ENCODE measurements at places on chromosomes 5 and 9. TPM values are rescaled to one million over a fixed set of nuclear protein-coding genes. Genes with fewer than 3 reads are reported as not detected.

STK32A gene
- 9.1 TPM for total RNA-seq

DNA sequence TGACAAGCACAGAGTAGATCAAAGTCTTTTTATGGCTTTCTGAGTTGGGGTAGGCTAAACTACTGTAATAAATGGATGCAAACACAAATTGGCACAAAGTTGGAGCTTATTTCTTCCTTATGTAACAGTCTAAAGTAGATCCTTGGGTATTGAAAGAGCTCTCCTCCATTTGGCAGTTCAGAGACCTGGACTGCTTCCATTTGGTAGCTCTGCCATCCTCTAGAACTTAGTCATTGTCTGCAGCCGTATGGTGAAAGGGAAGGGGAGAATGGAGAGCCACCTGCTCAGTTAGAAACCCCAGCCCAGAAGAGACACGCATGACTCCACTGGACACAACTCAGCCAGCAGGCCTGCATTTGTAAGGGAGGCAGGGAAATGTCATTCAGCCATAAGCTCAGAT, 345.0 kb downstream of the DMAC1 start:
- no peak for DNase-seq
- H3K4me3 ChIP-seq: no peak overlapping the region
- no peaks in the 10 kb centered on the region for H3K4me1 ChIP-seq
- H3K27ac ChIP-seq: no peak overlapping the region
- H3K27me3 ChIP-seq: no peaks in the 10 kb centered on the region
- H3K36me3 ChIP-seq: no peaks in the 10 kb centered on the region

DNA sequence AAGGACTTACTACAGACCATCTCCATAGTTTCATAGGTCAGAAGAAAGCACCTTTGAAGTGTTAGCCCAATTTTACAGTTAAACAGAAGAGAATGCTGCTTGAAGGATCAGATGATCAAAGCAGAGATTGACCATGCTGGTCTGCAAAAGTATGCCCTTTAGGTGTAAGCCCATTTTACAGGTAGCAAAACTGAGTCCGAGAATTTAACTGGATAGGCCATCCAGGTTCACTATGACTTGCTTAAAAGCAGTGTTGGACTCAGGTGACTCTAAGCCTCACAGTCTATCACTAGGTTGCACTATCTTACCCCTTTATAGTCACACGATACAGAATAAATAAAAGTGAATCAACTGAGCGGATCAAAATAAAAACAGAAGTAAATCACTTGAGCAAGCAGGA, 212.7 kb downstream of the DCP2 start:
- H3K36me3 ChIP-seq: no peaks in the 10 kb centered on the region
- no peak overlapping the region for H3K27ac ChIP-seq
- H3K27me3 ChIP-seq: no peaks in the 10 kb centered on the region

DNA sequence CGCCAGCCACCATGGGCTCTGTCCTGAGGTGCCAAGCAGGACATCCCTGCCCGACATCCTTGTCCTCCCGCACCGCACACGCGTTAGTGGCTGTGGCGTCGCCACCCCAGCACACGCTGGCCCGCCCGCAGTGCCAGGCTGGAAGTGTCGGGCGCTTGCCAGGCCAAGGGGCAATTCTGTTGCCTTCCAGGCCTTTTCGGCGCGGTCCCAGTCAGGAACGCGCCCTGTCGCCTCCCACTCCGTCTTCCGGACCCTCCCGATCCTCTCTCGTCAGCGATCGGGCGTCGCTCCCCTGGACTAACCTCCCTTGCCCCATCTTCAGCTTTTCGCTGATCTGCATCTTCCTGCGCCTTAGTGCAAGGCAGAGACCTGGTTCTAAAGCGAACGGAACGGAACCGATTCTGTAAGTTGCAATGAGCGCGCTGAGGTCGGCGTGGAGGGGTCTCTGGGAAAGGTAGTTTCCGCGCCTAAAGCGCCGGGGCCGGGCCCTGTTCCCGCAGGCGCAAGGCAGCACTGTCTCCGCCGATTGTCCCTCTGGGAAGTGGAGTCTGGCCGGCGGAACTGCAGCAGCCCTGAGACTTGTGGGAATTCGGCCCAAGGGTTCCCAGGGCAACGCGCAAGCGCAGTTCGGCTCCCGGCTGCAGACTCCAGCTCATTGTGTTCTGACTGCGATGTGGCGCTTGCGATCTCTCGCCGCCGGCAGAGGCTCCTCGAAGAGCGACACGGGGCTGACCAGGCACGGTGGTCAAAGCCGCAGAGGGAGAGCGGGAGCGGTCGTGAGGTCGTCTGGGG, at the start of gene ZNF454:
ZNF454 (plus strand) TSS at position 630 of the 792 bp plus-strand sequence. CDS start 1,594 bp downstream, outside the sequence.
- peaks cover 4% of the 10 kb centered on the region for H3K4me1 ChIP-seq
- DNase-seq: peak; percentile 97
- H3K4me3 ChIP-seq: peak within 1 kb of the TSS; percentile 65
- no peaks in the 10 kb centered on the region for H3K27me3 ChIP-seq
- peak within 1 kb of the TSS; percentile 82 for H3K27ac ChIP-seq

DNA sequence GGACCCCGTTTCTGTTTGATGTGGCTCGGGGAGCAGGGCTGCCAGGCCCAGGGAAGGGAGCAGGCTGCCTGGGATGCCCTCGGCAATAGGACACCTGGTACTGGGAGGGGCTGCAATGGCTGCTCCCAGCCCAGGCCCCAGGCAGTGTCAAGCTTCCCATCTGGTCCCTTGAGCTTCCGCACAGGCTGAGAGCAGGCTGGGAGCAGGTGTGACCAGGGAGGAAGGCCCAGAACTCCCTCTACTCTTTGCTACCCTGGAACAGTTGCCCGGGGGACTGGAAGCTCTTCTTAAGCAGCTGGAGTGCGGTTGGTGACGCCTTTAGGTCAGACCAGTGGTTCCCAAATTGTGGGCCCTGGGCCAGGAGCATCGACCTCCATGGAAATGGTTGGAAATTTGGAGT, 186.9 kb downstream of the GADD45G start:
- H3K27ac ChIP-seq: no peak overlapping the region
- H3K4me1 ChIP-seq: no peaks in the 10 kb centered on the region
- no peaks in the 10 kb centered on the region for H3K27me3 ChIP-seq
- no peak overlapping the region for H3K4me3 ChIP-seq
